EL (cell line): ENCODE measurements at places on chromosomes 12 and 14.

GRCh38 chr12:111838353-111838752 is 3.7 kb upstream of the MAPKAPK5 start:
- no peak for DNase-seq

DNA sequence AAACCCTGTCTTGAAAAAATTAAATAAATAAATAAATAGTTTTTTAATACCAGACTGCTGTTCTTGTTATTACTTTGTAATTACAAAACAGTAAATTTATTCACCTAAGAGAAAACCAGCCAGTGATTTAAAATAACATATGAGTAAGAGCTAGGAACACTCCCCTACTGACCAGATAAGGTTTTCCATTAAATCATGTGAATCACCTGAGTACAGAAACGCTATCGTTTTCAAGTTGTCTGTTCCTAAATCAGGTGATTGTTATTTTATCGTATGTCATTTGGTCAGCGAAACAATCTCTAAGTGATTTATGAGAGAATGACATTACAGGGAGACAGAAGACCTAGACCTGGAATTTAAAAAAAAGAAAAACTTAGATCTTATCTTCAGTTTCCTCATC is 47.3 kb downstream of the RPS29 start:
- DNase-seq: no peak

DNA sequence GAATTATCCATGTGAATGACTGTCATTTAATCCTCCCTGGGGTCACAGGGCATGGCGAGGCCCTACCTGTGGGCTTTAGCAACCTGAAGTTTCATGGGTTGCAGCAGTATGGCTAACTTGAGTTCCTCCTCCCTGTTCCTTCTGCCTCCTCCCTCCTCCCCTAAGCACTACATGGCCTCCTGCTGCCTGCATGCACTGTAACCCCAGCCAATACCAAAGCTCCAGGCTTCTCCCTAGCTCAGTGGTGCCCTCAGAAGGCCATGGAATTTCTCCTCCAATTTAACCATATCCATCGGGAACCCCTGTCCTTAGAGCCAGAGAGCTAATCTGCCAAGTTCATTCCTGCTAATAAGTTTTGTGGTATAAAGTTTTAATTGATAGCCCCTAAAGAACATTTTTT is 95.1 kb downstream of the NT5DC3 start:
- no peak for DNase-seq

DNA sequence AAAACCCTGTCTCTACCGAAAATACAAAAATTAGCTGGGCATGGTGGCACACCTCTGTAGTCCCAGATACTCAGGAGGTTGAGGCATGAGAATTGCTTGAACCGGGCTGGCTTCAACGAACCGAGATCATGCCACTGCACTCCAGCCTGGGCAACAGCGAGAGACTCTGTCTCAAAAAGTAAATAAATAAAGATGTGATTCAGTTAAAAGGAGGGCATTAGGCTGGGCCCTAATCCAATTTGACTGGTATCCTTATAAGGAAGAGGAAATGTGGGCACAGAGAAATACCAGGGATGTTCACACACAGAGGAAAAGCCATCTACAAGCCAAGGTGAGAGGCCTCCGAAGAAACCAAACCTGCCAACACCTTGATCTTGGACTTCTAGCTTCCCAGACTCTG is 10.1 kb upstream of the DCAF4 start:
- DNase-seq: peak; percentile 49

DNA sequence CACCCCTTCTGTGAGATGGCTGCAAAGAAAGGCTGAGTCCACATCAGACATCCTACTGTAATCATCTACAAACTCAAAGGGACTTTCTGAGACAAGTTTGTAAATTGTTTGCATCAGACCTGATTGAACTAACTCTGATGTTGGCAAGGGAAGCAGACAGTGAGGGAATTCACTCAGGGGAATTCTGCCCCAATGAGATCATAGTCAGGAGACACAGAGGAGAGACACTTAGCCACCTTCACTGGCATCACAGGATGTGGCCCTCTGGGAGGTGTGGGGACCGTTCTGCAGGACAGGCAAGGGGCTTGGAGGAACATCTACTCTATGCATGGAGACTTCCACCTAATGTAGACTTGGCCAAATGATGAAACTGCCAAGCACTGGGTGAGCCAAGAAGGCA is 70.7 kb upstream of the DDX11 start:
- no peak for DNase-seq

DNA sequence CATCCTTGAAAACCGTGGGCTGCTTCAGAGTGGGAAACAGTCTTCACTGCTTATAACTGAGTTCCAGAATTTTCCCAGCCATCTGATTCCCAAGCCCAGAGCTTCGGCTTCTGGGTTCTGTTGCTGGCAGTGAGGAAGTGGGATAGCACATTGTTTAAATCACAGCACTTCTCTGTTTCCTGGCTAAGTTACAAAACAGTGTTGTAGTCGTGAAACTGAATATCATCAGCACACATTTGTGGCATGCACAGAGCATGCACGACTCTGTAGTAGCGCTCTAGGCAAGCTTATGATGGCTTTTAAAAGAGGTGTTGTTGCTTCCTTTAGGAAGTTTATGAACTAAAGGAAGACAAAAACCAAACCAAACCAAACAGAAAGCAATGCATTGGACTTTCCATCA is 1005.5 kb downstream of the NRXN3 start:
- peak; percentile 20 for DNase-seq

GRCh38 chr12:91889910-91890309 is 255.7 kb downstream of the BTG1 start:
- no peak for DNase-seq

DNA sequence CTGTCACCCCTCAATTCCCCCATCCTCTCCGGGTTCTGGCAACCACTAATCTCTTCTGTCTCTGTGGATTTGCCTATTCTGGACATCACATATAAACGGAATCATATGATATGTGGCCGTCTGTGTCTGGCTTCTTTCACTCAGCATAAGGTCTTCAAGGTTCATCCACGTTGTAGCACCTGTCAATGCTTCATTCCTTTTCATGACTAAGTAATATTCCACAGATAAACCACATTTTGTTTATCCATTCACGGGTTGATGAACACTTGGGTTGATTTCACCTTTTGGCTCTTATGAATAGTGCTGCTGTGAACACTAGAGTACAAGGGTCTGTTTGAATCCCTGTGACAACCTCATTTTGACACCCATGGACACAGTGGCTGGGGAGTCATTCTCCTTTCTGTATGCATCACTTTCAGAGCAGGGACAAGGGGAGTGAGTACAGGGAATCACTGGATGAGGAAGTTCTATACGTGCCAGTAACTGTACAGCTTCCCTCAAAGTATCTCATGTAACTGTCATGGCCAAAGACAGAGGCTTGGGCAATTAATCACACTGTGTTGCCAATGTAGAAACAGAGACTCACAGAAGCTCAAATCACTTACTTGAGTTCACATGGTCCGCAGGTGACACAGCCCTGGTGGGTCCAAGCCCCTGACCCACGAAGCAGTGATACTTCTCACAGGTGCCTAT is 10.9 kb upstream of the TESC start:
- DNase-seq: no peak

DNA sequence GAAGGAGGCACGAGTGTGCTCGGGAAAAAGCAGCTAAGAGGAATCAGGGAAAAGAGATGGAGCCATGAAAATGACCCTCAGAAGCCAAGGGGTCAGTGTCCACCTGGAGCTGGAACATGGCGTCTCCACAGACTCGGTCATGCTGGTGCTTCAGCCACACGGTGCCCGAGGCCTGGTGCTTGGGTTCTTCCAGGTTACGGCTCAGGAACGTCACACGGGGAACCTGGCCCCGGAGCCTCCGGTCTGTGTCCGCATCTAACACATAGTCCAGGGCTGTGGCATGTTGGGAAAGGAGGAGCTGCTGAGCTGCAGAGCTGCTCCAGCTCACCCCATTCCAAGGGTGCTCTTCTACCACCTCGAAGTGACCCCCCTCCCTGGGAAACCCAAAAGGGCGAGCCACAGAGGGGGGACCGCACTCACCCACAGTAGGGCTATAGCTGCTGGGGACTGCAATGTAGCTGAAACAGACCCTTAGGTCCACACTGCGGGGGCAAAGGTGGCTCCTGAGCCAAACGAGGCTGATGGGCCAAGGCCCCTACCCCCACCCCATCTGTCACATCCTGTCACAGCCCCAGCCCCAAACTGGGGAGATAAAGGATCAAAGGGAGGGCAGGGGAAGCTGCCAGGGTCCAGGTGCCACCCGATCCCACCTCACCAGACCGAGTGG is 10.8 kb downstream of the ITGA7 start:
- DNase-seq: no peak

- DNase-seq: no peak
Observed at GRCh38 chr14:69527635-69528034, 43.1 kb downstream of the PLEKHD1 start.

DNA sequence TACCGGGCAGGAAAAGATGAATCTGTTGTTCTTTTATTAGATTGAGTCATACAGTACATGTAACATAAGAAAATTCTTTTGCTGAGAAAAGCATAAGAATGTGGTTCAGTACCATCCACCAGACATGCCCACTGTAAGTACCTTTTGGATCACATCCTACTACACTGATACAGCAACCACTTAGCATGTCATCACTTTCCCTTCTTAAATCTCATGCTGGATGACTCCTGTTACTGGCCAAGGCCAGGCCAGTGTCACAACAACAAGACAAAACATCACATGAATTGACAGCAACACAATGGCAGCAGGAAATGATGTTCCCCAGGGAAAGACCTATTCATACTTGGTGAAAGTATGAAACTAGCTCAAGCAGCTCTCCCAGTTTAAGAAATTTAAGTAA is 46.4 kb downstream of the STXBP6 start:
- peak; percentile 70 for DNase-seq

DNA sequence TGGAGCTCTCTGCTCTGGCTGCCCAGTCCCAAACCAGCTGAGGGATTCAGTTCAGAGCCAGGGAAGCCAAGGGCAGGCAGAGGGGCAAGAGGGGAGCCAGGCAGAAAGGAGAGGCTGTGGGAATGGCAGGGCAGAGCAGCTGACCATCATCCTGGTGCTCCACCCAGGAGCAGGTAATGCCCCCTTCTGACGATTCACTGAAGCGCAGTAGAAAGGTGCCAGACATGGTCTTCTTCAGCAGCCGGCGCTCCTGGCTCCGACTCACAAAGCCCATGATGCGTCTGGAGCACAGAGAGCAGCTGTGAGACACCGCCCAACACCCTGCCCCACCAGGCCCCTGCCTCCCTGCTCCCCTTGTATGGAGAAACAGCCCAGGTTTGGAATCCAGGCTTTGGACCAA is 8.0 kb downstream of the IL23A start:
- DNase-seq: no peak

GRCh38 chr12:6952863-6953441 is 1.8 kb downstream of the PTPN6 start:
- no peak for DNase-seq

DNA sequence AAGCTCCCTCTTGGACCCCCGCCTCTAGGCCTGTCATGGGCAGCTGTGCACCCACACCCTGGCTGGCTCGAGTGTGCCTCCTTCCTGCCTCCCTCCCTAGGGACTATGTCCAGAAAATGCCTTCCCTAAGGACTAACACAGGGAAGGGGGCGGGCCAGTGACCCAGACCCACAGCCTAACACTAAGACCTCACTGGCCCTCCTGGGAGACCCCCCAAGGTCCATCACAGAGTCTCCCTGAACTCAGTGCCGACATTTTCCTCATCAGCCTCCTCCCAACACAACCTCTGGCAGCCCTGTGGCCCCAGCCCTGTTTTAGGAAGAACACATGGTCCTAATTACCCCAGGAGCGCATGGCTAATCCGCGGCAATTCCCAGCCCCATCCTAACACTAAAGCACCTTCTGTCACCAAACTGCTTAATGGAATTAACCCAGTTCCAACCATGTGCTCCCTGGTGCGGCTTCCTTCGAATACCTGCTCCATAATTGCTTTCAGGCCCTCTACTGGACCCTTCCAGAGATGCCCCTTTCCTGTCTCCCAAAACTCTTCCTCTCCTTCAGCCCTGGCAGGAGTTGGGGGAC is 5.6 kb downstream of the MSI1 start:
- no peak for DNase-seq

GRCh38 chr12:82644896-82645295 is 41.8 kb upstream of the TMTC2 start:
- DNase-seq: no peak

GRCh38 chr12:45122768-45123380 is 72.0 kb upstream of the DBX2 start:
- peak; percentile 14 for DNase-seq

DNA sequence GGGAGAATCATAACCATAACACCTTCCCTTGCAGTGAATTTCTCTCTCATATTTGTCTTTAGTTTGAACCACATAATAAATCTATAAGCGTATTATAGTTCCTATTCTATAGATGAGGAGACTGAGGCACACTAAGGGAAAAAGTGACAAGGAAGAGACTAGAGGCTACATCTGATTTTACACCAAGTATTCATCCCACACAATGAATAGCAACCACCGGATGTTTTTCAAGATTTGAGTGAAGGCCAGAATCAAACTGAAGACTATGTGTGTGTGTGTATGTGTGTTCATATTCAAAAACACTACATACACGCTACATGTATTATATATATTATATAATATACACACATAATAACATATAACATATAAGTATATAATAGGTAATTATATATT is 4.7 kb downstream of the ASB2 start:
- DNase-seq: no peak

DNA sequence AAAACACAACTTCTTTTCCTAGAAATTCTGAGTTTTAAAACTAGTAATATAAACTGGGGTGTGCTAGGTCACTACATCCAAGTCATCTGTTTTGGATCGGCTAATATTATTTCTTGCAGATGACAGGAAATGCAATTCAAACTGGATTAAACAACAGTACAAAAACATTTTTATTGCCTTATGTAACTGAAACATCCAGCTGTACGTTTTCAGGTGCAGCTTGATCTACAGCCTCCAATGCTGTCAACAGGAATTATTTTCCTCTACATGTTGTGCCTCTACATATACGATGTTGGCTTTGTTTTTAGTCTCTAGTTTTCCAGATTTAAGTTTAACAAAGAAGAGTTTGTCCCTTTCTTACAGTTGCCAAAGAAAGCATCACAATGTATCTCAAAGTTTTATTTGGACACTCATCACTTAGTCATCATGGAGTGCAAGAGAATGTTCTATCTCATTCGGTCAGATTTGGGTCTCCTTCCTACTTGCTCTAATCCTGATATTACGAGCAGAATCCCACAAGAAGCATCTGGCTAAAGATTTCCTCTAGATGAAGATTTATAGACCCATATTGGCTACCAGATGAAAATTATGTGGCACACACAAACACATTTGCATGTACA is 326.7 kb downstream of the SLC6A15 start:
- peak; percentile 6 for DNase-seq

DNA sequence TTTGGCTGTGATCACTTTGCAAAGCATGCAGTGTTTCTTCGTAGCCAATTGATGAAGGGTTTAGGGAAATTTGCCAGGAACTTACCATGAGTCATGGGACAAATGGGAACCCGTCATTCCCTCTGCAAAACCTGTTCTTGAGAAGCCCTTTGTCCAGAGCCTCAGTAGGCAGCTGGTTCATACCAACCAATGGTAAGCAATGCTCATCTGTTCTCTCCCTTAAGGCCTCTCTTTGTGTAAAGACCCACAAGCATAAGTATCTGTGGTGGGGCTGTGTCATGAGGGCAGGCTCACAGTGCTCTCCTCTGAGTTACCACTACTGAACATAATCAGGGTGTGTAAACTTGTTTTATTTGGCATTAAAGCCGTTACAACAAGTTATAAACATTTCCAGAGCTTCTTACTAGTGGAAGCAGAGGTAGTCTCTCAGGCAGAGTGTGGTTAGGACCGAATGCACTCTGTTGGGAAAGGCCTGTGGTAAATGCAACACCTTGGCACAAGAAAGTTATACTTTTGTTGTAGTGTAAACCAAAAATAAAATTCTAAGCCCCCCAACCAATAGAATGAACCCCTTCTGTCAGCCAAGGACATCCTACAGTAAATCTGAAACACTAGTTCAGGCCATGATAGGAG is 119.8 kb downstream of the SINHCAF start:
- peak; percentile 49 for DNase-seq

- DNase-seq: no peak
Observed at GRCh38 chr12:11877102-11877826, 193.5 kb upstream of the BCL2L14 start.
